ENCODE measurements at places on chromosomes 7 and 10.

- no peak for DNase-seq
These were observed 112.0 kb downstream of the TRRAP start for GRCh38 chr7:98990356-98990755.

- DNase-seq, result no peak
These were observed 24.6 kb downstream of the SLK start for GRCh38 chr10:103991393-103992128.

DNA sequence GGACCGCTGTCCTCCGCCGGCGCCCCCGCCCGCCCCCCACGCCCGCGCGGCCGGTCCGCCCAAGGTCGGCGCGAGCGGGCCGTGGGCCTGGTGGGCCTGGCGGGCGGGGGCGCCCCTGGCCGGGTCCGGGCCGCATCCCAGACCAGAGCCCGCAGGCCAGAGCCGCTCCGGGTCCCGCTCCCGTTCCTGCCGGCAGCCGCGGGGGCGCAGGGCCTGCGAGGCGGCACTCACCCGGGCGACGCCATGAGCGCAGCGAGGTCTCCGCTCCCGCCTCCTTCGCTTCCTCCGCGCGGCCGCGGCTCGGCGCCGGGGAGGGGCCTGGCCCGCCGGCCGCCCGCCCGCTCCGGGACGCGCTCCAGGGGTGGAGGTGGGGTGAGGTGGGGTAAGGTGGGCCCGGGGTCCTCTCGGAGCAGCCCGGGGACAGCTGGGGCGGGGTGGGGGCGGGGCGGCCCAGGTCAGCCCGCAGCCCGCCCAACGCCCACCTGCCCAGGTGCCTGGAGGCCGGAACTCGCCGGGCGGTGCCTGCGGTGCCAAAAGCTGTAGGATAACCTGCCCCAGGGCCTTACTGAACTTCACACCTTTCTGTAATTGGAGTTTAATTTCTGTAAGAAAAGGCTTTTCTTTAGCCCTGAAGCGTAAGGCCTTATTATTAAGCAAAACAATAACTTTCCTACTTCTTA lies at the start of gene URGCP:
Gene URGCP, minus strand, starts transcription at position 266 of the 680 bp plus-strand sequence. Its CDS starts 21 bp downstream, at position 245.
- peak; percentile 23 for DNase-seq

DNA sequence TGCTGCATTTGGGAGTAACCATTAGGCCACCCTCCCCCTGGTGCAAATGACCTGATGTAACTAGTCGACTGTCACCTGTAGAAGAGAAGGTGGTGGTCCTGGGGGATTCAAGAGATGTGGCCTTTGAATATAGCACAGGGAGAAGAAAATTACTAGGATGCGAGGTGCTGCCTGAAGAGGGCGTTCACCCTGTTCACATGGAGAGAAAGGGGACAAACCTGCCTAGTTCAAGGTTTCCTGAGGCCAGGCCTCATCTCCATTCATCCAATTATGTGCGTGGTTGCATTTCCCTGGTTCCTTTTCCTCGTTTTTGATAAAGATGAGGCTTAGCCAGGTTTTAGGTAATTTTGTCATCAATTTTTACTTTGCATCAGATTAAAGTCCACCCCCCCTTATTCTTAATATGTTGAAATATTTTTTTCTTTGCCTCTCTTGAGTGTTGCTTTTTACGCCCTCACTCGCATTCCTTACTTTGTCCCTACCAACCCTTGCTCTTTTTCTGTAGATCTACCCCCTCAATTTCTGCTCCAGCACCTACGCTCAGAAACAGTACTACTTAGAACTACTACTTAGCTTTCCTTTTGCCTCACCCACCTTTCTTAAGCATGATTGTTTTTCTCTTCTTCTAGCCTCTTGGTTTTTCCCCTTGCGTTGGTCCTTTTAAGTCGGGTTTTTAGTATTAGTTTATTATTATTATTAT lies 13.7 kb downstream of the CLCN1 start:
- DNase-seq, result no peak

All from stimulated activated CD8-positive, alpha-beta memory T cell treated with anti-CD3 and anti-CD28 coated beads, Interleukin-7, amount 100 ng/mL, for 1 hour (primary cell).